Fibroblast of skin of left quadriceps (primary cell): ENCODE measurements at places on chromosomes 1 and 21.

DNA sequence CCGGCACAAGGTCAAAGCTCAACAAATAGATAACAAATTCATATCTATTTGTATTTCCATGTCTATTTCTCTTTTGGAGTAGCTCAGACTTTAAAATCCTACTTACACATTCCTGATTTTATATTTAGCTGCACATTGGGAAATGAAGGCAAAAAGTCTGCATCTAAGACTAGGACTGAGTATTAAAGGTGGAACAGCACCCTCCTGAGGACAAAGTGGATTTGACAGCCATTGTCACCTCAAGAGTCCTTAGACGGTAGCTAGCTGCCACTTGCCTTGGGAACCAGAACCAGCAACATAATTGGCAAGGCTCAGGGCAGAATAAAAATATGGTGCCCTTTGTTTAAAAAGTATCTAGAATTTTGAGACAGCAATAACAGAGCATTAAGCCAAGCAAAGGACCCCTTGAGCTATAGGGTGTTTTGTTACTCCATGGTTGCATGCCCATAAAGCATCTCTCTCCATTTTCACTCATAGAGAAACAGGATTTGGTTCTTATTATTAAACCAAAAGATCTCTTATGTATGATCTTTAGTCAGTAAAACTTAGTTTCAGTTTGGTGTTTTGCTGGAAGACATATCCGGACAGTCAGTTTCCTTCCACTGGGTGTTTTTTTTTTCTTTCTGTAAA lies 30.0 kb upstream of the SGIP1 start:
- peak; percentile 56 for DNase-seq

- DNase-seq = peak; percentile 99
Measured at GRCh38 chr1:198657550-198658064, 18.8 kb downstream of the PTPRC start.

DNA sequence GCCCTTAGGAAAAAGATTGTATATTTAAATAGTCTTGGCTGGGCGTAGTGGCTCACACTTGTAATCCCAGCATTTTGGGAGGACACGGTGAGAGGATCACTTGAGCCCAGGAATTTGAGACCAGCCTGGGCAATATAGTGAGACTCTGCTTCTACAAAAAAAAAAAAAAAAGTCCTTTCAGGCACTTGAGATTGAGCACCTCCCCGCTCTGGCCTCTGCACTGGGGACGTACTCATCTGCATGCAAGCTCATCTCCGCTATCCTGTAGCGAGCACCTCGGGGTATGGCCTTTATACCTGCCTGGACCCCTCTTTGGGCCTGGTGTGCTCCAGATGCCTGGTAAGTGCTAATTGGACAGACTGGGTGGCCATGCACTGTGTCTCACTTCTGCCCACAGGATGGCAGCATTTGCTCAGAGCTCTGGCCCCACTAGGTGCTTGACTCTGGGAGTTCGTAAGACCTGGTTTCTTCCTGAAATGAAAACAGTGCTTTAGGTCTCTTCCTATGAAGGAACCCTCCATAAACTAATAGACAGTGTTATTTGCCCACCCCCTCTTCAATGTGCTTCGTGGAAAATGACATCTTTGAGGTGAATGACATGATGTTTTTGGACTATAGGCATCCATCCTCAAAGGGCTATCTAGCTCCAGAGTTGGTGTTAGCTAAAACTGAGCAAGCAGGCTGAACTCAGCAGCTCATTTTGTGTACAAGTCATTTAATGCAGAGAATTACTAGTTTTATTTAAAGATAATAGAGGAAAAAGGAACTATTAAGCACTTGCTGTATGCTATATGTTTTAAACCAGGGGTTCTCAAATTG lies 61.7 kb upstream of the ADAR start:
- DNase-seq = peak; percentile 30

DNA sequence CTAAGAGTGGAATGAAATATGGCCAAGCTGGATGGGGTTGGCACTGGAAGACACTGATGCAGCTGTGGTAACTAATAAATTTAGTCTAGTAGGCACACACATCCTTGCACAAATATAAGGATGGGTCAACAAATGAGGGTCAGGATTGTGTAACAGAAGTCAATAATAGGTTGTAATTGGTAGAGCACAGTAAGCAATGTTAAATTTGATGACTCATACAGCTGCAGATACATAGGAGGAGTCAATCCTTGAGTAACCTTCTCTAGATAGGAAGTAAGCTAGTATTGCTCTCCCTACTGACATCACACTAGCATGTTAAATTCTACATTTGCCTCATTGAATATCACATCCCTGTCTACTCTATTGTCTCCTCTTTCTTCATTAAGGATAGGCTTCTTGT lies 332.1 kb downstream of the PTPRC start:
- DNase-seq = no peak

GRCh38 chr1:176566004-176566975 lies 103.3 kb downstream of the PAPPA2 start:
- DNase-seq = peak; percentile 6

DNA sequence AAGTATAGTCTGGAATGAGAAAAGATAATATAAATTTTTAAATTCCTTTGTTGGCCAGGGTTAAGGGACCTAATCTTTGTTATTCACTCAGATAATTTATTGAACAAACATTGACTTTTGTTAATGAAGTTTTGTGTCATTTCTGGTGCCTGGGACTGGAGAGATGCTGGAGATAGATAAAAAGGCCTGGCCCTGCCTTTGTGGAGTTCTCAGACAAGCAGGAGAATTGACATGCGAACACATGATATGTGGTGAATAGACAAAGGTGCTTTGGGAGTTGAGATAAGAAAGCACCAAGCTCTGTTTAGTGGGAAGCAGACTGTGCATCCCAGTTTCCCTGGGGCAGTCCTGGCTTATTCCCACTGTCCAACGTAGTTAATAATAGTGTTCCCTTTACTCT lies 8.5 kb downstream of the C1orf21 start:
- no peak for DNase-seq

DNA sequence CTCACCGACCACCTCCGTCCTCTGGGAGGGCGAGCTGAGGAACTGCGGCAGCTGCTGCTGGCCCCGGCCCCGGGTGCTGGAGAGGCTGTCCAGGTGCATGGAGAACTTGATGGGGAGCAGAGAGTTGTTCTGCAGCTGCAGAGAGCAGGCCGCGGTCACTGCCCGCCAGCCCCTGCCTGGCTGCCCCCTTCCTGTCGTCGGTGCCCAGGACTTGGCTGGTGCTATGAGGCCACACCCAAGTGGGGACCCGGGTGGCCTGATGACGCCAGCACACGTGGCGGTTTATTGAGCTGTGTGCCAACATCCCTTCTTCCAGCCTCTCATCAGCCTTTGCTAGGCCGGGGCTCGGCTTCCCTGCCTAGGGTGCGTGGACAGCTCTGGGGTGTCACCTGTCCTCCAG lies 5.3 kb upstream of the TMEM52 start:
- no peak for DNase-seq

DNA sequence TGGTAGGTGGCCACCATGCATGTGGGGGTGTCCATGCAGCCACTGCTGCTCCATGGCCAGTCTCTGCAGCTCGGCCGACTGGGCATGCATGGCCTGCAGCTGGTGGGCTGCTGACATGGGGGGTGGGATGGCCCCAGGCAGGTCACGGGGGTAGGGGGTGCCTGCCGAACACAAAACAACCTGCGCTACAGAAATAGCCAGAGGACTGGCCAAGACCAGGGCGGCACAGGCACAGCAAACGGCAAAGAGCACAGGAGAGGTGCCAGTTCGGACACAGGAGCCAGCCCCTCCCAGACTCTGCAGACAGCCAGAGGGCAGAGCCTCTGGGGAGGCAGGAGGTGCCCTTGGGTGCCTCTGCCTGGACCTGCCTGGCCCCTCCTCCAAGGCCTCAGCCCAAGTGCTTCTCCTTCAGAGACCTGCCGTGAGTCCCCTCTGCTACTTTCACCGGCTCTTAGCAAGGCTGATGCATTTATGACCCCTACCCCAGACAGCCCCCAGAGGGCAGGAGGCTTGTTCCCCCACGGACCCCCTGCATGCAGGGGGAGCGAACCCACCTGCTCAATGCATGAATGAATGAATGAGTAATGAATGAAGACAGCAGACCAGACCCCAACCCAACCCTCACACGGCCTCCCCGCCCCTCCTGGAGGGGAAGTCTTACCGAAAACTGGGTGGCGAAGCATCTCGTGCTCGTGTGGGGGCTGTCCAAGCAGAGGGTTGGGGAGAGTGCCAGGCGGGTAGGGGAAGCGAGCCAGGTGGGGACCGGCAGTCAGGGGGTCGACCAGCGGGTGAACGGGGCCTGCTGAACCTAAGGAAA lies 37.7 kb downstream of the SLC45A1 start:
- DNase-seq = no peak

DNA sequence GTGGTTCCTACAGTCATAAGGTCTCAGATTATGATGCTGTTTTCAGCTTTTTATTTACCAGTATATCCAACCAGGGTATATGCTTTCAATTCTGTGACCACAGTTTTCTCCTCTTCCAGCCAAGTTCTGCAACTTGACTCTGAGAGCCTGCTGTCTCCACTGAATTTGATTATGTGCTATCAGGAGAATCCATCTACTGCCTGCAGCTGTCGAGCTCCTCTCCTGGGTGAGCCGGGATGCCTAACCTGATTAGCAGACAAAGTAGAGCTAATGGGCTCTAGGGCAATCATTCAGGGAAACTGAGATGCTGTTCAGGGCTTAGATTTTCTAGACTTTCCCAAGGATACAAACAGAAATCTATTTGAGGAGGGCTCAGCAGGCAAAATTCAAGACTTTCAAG lies 271.5 kb upstream of the BEND5 start:
- no peak for DNase-seq

GRCh38 chr21:46229923-46230260 lies 1.3 kb upstream of the LSS start:
- no peak for DNase-seq

DNA sequence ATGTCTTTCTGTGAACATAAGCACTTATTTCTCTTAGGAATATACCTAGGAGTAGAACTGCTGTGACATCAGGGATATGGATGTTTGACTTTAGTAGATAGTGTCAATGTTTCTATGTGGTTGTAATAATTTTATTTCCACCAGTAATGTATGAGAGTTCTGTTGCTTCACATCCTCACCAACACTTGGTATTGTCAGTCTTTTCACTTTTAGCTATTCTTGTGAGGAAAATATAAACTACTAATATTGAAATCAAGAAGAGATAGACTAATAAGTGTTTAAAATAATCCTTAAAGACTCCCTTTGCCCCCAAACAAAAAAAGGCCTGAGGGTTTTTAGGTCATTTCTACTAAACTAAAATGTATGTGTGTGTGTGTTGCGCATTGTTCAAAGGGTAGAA lies 2.7 kb upstream of the DMAP1 start:
- DNase-seq = no peak

DNA sequence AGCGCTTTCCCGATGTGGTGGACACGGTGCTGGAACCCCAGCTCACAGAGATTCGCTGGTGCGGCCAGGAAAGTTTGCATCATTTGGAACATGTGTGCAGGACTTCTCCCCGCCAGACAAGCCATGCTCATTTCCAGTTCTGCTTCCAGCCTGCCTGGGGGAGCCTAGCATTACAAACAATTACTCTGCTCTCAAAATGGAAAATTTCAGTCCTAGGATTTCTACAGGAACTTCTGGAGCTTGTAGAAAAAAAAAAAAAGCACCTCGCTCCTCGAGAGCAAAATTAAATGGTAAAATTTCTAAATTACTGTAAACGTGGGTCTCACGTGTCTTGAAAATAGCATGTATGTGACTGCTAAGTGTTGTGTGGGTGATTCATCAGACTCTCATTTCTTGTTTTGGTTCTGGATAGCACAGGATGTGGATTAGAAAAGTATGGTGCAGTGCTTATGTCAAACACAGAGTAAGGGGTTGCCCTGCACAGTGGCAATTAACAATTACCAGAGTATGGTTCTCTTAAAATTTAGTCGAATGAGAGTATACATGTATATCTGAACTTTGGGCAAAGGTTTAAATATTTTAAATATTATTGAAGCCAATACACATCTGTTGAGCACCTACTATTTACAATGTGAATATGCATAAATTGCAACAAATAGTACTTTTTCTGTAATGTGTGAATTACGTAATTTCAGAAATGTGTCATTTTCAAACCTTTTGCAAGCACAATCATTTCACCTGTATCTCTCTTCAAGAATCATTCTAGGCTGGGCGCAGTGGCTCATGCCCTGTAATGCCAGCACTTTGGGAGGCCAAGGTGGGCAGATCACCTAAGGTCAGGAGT lies 61.8 kb upstream of the PTGFRN start:
- peak; percentile 54 for DNase-seq

GRCh38 chr1:189880135-189880534 lies 597.5 kb downstream of the BRINP3 start:
- no peak for DNase-seq

DNA sequence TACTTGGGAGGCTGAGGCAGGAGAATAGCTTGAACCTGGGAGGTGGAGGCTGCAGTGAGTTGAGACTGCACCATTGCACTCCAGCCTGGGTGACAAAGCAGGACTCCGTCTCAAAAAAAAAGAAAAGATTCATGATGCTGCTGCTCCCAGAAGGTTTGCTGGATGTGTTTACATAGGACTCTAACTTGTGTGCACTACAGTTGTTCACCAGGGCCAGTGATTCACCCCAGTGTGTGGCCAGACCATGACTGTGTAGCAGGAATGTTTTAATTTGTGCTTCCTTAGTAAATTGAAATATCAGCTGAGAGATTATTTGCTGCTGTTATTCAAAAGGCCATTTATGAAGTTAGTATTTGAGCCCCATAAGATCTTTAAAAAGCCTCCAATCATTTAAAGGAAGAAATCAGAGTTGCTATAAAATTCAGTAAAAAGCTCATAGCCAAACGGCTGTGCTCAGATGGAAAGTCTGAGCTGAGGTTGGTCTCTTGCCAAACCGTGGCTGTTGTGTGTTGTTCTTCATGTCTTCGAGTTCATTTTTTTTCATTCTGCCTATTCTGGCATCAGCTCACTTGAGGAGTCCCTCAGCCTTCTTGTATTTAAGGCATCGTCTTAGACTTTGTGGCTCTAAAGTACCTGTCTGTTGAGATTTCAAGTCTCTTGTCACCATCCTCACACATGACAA lies 18.1 kb upstream of the PGD start:
- peak; percentile 55 for DNase-seq

GRCh38 chr21:34822942-34823341 lies 154.1 kb downstream of the CLIC6 start:
- DNase-seq = no peak

- peak; percentile 4 for DNase-seq
Measured at GRCh38 chr1:21706151-21706835, 37.1 kb upstream of the RAP1GAP start.

DNA sequence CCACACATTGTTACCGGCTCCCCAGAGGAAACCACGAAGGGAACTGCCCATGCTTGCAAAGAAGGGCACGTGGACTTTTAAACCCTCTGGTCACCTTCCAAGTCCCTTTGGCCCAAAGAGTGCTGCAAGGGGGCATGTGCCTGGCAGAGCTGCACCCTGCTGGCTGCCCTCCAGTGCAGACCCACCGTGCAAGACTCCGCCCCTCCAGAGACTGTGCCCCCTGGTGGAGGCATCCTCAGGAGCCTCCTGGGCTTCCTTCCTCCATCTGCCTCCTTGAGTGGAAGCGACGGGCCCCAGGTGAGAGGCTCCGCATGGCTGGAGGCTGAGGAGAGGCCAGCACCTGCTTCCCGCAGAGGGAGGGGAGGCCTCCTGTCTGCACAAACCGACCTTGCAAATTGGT lies 100.6 kb downstream of the CRYAA start:
- no peak for DNase-seq

GRCh38 chr1:32798679-32799416 lies 18.3 kb downstream of the YARS1 start:
- DNase-seq = no peak

- no peak for DNase-seq
Measured at GRCh38 chr1:171257607-171258076, 9.3 kb downstream of the FMO1 start.
